Iris pigment epithelial cell (primary cell): ENCODE measurements at places on chromosomes 2 and 18.

DNA sequence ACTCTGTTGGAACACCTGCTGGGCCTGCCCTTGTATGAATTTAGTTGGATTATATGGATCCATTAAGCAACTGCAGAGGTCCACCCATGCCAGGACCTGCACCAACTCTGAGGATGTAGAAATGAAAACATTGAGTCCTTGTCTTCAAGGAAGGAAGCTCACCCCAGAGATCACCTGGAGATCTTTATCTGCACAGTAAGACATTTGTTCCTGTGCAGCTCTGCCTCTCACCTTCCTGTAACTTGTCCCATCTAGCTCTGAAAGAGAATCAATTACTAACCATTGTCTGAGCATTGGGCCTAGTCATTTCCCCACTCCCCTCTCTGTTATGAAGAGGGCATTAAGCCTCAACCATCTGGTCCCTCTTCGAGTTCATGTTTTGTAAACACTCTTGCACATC is 105.2 kb upstream of the YWHAQ start:
- DNase-seq, result no peak

DNA sequence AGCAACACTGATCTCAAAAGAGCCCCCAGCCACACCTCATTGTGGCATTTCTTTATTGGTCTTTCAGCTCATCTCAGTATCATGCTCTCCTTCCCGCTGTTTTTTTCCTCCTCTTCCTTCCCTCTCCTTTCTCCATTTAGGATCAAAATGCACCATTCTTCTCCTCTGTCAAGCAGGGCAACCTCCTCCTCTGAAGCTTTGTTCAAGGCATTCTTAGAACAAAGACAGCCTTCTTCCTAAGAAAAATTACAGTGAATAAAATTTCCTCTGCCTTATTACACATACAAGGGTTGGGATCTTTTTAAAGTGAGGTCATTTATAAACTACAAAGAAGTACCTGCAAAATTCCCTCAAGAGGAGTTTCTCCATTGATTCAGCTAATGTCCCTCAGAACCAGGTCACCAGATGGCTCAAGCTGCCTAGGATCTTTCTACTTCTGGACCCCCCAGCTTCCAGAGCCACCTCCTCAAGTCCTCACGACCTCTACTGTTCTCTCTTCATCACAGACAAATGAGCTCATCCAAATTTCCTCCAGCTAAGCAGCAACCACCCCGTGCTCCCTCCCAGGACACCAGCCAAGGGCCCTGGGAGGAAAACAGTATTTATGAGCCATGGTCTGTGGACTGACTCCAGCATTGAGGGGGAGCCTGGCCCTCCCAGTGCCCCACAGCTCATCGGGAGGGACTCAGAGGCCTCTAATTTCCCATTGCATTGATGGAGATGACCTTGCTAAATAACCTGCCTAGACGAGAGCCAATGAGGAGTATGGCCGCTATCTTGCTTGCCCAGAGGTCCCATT is 18.0 kb downstream of the SFXN5 start:
- peak; percentile 38 for DNase-seq

- DNase-seq, result no peak
Measured at GRCh38 chr2:180876506-180876905, 103.9 kb upstream of the UBE2E3 start.

DNA sequence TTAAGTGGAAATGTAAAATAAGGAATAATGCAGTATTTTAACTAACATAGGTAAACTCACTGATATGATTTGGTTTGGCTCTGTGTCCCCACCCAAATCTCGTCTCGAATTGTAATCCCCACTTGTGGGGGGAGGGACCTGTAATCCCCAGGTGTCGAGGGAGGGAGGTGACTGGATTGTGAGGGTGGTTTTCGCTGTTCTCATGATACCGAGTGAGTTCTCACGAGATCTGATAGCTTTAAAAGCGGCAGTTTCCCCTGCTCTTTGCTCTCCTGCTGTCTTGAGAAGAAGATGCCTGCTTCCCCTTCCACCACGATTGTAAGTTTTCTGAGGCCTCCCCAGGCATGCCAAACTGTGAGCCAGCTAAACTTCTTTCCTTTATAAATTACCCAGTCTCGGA is 109.4 kb upstream of the LYPD6 start:
- no peak for DNase-seq

GRCh38 chr2:157858846-157859245 is 17.3 kb downstream of the ACVR1 start:
- no peak for DNase-seq

GRCh38 chr2:191646163-191646902 is 31.6 kb upstream of the NABP1 start:
- no peak for DNase-seq

DNA sequence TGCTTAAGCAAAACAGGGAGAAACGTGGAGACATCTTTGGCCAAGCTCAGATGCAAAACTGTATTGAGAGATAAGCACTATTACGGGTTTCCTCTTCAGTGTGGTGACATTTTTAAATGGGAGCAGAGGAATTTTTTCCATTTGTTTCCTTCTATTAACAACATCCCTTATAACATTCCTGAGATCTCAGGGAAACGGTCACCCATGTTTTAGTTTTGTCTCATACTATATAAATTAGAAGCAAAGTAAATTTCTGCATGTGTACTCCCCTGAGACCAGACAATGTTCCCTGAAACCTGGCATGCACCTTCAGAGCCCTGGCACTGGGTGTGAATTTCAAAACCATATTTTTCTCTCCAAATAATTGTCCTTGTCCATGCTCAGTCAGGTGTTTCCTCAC is 57.6 kb upstream of the RNF152 start:
- no peak for DNase-seq

GRCh38 chr18:10732990-10733389 is 207.2 kb downstream of the NAPG start:
- DNase-seq, result no peak

DNA sequence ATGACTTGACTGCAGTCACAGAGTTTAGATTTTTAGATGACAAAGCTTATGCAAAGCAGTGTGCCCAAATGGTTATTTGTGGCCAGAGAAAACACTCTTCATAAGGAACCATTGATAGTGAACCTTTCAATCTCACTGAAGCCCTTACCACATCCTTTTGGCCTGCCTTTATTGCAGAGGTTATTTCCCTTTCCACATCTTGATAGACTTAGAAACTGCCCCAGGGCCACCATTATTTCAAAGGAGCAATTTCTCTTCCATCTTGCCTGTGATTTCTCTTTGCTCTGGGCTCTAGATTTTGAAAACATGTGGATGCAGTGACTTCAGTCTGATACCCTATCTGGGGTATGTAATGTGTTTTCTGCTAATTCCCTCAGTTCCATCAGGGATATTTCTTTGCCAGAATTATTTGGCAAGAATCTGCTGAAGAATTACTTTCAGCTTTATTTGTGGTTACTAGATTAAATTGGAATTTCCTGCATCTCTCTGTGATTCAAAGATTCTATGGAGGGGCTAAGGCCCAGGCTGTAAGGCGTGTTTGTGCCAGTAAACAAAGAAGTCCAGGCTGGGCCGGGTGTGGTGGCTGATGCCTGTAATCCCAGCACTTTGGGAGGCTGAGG is 51.0 kb downstream of the MOGAT1 start:
- DNase-seq, result peak; percentile 83

GRCh38 chr2:121316986-121317385 is 32.0 kb upstream of the TFCP2L1 start:
- DNase-seq, result no peak

DNA sequence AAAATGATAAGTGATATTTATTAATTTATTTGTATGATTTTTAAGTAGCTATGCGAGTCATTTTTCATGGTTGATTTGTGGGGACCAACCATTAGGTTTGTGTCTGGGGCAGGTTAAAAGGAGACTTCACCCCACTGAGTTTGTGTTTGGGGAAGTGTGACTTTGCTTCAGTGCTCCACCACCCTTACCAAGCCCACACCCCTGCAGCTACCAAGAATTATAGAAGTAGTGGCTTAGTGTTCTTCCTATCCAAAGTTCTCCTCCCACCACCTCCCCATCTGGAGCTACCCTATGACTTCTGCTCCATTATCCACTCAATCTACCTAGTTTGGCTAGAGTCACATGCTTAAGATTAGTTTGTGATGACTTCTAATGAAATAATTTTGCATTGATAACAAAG is 182.1 kb upstream of the ZEB2 start:
- DNase-seq, result no peak

GRCh38 chr18:35479911-35480586 is 17.7 kb downstream of the INO80C start:
- DNase-seq, result no peak

DNA sequence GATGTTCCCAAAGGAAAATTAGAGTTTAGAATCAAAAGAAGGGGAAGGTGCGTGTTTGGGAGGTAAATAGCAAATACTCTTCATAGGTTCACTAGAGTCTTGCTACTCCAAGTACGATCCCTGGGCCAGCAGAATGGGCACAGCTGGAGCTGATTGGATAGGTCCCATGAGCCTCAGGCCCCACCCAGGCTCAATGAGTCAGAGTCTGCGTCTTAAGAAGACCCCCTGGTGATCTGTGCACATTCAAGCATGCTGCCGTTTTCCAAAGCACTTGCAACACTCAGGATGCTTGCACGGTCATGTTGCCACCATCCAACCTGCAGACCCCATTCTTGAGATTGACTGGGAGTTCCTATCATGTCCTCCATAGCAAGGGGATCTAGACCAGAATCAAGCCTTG is 40.5 kb downstream of the ABCG8 start:
- peak; percentile 41 for DNase-seq

GRCh38 chr2:2575181-2575577 is 244.1 kb upstream of the MYT1L start:
- no peak for DNase-seq

DNA sequence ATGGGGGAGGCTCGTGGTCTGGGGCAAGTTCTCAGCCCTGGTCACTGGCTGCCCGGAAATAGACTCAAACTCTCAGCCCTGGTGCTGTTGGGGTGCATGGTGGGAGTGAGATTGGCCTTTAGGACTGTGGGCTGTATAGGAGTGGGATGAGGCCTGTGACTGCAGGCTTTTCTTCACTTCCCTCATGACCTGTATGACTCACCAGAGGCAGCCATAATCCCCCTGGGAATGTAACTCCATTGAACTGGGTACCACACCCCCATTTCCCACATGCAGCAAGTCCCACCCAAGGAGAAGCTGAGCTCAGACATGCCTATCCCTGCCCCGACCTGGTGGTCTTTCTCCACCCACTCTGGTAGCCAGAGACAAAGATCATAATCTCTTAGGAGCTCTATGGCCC is 177.7 kb upstream of the OSR1 start:
- peak; percentile 67 for DNase-seq

DNA sequence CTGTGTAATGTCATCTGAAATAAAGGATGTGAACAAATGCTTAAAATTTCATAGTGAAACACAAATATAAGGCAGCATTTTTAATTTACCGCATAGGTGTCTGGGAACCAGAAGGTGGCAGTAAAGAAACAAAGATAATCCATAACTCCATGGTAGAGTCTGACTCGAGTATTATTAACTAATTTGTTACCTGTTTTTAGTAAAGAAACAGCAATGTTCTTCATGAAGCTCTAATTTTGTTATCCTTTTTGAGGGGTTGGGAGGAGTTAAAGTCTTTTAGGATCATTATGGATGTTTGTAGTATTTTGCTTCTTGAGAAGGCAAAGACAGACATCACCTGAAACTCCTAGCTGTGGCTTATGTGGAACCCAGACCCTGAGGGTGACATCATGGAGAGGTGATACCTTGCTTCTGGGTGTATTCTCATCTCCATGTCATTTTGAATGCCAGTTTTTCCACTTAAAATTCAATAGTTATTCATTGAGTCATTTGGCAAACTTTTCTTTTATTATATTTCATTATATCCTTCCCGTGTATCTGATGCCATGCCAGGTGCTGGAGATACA is 286.2 kb upstream of the EPAS1 start:
- DNase-seq, result peak; percentile 65

DNA sequence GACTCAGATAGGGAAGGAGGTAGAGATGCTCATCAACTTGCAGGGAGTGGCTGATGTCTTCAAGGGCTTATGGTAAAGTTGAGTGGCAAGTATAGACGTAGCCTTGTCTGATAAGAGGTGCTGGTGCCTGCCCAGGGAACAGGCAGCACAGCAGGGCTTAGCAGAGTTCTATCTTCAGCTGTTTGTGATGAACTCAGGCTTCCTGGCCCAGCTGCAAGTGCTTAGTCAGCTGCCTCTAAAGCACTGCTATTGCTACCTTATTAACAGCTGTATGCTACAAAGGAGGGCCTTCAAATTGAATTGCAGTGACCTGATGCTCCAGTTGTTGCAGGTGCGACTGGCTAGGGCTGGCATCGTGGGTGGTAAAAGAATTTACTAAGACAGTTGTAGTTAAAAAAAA is 82.1 kb downstream of the TSN start:
- DNase-seq, result no peak

GRCh38 chr18:13547347-13547746 is 179.0 kb downstream of the FAM210A start:
- DNase-seq, result no peak

DNA sequence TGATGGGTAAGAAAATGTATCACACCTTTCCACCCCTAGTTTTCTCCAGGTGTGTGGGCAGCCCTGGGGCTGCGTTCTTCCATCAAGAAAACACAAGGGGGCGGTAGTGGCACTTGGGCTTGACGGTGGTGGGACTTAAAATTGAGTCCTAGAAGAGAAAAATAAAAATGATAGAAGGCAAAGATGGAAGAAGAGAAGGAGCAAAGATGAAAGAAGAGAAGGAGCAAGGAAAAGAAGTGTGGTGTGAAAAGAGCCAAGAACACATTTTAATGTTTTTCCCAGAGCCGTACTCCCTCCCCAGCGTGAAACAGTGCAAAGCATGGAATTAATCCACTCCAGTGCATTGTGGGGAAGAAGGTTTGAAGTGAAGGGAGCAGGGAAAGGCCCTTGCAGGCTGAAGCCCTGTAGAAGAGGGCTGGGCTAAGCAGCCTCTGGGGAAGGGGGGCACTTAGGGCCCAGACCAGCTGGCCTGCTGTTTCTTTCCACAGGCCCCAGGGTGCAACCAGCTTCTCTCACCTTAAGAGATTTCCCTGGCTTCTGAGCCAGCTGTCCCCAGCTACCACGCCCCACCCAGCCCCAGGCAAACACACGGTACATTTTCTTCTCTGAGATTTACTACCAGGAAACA is 256.8 kb downstream of the RNF152 start:
- peak; percentile 57 for DNase-seq

GRCh38 chr2:173231042-173231441 is 123.6 kb upstream of the CDCA7 start:
- no peak for DNase-seq

- peak; percentile 22 for DNase-seq
Measured at GRCh38 chr2:74497777-74498499, 1.5 kb downstream of the LBX2 start.

DNA sequence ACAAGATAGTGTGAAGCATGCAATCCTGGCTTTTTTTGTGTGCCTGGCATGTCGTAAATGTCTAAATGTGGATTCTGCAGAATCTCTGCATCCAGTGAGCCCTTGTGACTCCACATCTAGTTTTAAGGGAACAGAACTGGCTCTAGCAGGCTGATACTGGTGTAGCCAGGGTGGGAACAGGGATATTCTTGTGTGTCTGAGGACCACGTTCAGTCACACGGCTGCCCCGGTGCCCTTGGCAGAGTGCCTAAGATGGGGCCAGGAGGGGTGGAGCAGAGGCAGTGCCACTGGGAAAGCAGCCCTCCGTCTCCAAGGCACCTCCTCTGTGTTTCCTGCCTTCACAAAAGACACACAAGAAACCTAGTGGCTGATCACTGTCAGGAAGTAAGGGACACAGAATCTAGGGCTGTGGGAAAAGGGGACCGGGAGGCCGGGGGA is 91.5 kb upstream of the PARD3B start:
- DNase-seq, result no peak
